ENCODE measurements at places on chromosomes 5 and 9. TPM values are rescaled to one million over a fixed set of nuclear protein-coding genes. Genes with fewer than 3 reads are reported as not detected.

IL13 gene
- 0.84 TPM for total RNA-seq

DNA sequence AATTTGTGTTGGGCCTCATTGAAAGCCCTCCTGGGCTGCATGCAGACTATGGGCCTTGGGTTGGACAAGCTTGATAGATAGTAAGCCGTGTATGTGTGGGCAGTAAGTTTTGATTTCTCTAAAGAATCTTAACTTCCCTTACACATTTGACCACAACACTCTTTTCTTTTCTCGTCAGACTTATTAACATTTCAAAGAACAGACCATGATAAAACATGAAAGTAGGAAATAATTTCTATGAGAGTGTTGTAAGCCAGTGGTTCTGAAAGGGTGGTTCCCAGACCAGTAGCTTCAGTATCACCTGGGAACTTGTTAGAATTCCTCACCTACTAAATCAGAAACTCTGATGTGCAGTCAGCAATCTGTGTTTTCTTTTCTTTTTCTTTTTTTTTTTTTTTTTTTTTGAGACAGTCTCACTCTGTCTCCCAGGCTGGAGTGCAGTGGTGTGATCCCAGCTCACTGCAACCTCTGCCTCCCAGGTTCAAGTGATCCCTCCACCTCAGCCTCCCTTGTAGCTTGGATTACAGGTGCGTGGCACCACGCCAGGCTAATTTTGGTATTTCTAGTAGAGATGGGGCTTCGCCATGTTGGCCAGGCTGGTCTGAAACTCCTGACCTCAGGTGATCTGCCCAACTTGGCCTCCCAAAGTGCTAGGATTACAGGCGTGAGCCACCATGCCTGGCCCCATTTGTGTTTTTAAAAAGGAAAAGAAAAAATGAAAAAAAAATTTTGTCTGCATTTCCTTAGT lies 20.0 kb upstream of the GCNT1 start:
- DNase-seq, result no peak

PAX5 gene
- total RNA-seq, result 0.94 TPM

DNA sequence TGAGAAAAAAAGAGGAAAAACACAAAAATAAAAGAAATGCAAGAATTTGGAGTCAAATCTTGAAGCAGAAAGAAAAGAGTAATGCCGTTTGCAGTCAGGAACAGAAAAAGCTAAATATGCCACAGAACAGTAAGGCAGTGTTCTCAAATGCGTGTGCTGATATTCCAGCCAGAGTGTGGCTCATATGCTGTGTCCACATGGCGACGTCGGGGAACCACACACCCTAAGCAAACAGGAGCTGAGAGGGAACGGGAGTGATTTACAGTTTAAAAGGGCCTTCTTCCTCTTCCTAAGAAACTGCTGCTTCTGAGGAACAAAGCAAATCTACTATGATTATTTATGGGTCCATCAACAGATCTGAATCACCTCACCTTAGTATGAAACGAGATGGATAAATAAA lies 42.7 kb downstream of the DDX31 start:
- no peak for DNase-seq

DNA sequence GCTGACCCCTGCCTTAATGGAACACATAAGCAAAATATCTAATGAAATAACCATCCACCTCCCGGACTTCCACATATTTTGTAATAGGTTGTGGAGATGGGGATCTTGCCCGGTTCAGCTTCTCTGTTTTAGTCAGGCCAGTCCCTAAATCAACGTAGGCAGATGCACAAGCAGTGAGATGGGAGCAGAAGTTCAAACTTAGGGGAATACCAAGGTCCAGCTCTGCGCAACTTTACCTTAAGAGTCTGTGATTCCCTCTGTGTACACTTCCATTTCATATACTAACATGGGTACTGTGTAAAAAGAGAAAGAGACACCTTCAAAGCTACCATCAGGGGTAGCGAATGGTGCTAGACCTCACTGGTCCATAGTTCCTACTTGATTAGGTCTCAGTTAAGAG lies 110.9 kb downstream of the NTRK2 start:
- no peak for DNase-seq

GRCh38 chr9:138046641-138047301 lies 169.2 kb downstream of the CACNA1B start:
- no peak for DNase-seq

DNA sequence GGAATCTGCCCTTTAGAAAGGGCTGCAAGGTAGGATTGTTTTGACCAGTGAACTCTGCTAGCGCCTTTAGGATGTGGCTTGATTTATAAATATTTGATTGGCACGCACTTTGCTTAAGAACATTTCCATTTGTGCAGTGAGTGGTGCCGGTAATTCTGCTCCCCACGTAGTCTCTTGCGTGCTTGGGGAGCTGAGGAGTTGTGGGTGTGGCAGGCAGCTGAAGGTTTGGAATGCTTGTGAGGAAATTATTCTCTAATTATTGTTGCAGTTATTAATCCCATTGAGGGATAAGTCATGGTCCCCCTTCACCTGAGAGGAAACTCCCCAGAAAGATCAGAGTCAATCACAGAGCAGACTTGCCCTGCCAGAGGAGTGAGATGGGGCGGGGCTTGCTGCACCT lies 76.7 kb downstream of the FGF1 start:
- no peak for DNase-seq

DNA sequence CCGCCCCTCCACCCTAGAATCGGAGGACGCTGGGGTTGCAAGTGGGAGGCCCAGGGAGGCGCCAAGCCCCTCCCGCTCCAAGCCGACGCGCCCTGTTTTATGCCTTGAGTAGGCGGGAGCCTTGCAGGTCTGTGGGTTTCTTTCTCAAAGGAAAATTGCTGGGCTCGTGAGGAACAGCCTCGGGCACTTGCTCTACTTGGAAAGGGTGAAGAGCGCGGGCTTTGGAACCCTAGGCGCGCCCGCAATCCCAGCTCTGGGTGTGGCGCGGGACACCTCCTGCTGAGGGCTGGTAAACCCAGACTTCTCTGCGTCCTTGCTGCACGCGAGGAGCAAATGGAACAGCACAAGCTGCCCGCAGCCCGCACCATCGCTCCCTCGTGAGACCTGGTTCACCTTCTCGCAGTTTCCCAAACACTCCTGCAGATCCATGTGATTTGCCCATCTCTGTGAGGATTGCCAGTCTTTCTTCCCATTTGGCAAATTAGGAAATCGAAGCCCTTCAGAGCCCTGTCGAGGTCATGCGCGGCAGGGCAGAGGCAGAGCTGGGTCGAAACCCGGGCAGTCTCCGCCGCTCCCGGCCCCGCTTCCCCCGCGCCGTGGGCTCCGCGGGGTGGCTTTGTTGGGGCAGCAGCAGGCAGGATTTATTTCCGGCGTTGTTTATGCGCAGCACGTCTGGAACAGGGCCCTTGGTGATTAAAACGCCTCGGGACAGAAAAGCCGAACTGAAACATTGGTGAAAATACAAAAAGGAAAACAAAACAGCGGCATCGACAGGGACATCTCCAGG lies 98.4 kb upstream of the CPLX2 start:
- no peak for DNase-seq

GRCh38 chr5:95669540-95669939 lies 13.3 kb downstream of the SPATA9 start:
- no peak for DNase-seq

DNA sequence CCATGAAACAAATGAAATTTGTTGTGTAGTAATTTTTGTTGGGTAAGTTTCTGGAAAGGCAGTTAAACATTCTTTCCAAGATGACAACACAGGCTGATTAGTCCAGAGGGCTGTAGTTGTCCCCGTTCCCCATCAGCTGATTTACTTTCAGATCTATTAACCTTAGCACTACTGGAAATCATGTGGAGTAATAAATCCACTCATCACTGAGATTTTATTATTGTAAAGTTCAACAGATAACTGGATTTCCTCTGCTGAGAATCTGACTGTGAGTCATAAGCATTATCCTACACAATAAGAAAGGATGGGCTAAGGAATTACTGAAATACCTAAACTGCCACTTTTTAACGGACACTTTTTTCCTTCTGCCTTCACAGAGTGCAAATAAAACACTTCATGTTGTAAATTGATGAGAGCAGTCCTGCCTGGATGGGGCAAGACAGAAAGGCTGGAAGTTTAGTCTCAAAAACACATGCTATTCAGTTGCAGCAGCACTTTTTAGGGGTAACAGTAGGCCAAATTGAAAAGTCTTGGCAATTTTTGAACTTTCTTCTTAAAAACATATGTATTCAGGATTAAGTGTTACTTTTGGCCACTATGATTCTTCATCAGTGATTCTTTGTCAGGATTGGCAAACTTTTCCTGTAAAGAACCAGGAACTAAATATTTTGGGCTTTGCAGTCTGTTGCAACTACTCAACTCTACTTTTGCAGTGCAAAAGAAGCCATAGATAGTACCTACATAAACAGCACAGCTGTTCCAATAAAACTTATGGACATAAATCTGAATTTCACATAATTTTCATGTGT lies 7.0 kb downstream of the STOM start:
- DNase-seq, result no peak

ORM2 gene
- total RNA-seq, result not detected

TAF11L10 gene
- total RNA-seq, result not detected

TLR4 gene
- 0.07 TPM for total RNA-seq

LTC4S gene
- total RNA-seq, result 2.8 TPM

PDZD2 gene
- 1.3 TPM for total RNA-seq

- no peak for DNase-seq
These were observed 5.0 kb upstream of the RHOBTB3 start for GRCh38 chr5:95725937-95726810.

GRCh38 chr5:132865668-132866341 lies 464 bp downstream of the GDF9 start:
- DNase-seq, result no peak

DNA sequence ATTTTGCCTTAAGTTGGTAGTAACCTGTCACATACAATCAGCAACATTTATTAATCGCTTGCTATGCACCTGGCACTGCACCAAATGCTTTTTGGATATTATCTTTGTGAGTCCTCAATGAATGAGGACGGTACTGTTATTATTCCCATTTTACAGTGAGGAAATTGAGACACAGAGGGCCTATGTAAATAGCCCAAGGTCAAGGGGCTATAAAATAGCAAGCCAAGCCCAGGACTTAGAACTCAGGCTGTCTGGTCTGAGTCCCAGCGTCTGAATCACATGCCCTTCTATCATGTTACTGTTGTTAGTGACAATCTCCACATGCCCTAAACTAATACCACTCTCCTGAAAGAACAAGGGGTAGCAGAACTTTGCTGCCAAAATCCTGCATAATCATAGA lies 60.0 kb downstream of the ERAP1 start:
- DNase-seq, result no peak

- DNase-seq, result no peak
These were observed 3.7 kb downstream of the MYO10 start for GRCh38 chr5:16932401-16932800.

GRCh38 chr9:80839821-80840675 lies 849.3 kb downstream of the TLE1 start:
- no peak for DNase-seq

FOXD4L6 gene
- total RNA-seq, result not detected

GRCh38 chr5:142402752-142403318 lies 78.0 kb upstream of the SPRY4 start:
- no peak for DNase-seq

- DNase-seq, result no peak
These were observed 117.7 kb upstream of the NR3C1 start for GRCh38 chr5:143521141-143521540.

- DNase-seq, result no peak
These were observed 383.7 kb downstream of the CAAP1 start for GRCh38 chr9:26508897-26509296.

DNA sequence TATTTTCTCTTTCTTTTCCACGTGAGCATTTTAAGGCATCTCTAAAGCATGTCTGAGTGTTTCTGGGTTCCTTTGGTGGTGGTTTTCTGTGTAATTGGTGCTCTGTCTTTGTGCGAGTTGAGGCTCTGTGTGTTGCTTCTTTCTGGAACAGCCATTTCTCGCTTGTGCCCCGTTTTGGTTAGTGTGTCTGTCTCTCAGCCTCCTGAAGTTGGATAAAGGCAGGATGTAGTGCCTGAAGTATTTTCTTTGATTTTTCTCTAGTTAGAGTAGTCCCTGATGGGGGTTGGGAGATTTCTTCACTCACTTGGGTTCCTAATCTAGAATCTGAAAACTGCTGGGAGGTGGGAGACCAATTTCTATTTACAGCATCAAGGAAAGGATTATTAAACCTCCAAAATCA lies 129.7 kb upstream of the TMEM161B start:
- no peak for DNase-seq

IL17B gene
- total RNA-seq, result not detected

GRCh38 chr9:95776176-95776575 lies 99.3 kb upstream of the ERCC6L2 start:
- no peak for DNase-seq
